ENCODE measurements at places on chromosomes 11 and 22.

- peak; percentile 31 for DNase-seq
These were observed 25.0 kb upstream of the GAL start for GRCh38 chr11:68659158-68659921.

- no peak for DNase-seq
These were observed 16.1 kb upstream of the RELT start for GRCh38 chr11:73359930-73360742.

DNA sequence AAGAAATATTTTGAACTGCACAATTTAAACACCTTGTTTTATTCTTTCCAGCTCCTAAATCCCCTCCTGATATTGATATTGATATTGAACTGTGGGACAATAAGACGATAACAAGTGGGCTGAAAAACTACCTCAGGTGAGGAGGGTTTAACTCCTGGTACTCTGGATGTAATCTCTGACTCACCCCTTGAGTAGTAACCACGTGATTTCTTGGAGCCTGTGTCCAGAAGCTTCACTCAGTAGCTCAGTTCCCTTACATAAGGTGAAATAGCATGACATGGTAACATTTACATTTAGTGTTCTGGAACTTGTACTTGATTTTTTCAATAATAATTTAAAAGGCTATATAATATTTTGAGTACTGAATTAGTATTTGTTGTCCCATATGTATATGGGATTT lies 168.0 kb downstream of the PGR start:
- DNase-seq, result no peak

- DNase-seq, result no peak
These were observed 4.1 kb downstream of the RTCB start for GRCh38 chr22:32407936-32408335.

GRCh38 chr11:82930229-82930628 lies 28.7 kb downstream of the DDIAS start:
- no peak for DNase-seq
